ENCODE measurements at places on chromosomes 12 and 14.

DNA sequence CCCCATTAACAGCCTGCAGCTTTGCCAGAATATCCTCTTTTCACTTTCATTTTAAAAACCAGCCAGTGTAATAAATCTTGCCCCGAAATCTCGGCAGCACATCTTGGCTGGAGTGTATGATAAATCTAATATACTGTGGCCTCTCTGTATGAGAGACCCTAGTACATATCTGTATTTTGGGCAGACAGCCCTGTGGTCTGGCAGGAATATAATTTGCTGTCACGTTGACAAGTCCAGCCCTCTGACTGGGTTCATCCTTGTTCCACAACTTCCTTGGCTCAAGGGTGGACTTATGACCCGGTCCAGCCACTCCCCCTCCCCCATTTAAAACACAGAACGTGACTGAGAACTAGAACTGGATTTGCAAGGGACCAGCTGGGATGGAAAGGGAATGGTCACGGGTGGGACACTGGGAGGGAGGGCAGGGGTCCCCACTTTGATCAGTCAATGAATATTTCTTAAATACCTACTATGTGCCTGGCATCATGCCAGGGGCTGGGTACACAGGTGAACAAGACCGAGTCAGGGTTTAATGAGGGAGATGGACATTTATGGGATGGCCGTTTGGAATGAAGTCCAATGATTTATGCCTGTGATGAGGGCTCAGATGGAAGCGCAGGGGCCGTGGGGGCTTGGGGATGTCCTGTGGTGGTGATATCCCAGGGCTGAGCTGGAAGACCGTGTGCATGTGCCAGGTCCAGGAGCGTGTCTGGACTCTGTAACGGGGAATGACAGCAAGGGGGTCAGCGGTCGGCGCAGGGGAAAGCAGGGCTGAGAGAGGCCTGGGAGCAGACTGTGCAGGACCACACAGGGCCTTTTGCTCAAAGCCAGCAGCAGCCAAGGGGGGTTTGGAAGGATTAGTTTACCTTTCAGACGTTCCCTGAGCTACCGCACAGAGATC is 190.5 kb downstream of the PHETA1 start:
- DNase-seq: no peak

DNA sequence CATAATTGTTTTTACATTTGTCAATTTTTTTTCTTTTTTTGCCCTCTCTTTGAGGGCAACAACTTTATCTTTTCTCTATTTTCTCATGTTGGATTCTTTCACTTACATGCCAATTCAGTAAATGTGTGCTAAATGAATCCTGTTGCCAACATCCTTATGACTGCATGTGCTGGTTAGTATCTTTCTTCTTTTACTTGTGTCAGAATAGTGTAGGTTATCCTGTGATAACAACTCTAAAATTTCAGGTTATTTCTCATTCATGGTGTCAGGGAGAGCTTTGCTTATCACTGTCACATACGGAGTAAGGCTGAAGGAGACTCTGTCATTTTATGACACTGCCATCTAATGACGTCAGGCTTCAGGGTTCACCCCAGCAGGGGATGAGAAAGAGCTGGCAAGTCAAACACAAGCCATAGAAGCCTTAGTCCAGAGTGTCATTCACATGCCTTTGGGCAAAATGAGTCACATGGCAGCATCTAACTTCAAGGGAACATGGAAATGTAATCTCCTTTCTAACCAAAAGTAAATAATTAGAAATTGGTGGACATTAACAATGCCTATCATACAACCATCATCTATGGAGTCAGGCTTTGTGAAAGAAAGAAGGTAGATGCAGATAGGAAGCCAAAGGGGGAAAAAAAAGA is 242.5 kb upstream of the ATP2B1 start:
- DNase-seq: peak; percentile 48

DNA sequence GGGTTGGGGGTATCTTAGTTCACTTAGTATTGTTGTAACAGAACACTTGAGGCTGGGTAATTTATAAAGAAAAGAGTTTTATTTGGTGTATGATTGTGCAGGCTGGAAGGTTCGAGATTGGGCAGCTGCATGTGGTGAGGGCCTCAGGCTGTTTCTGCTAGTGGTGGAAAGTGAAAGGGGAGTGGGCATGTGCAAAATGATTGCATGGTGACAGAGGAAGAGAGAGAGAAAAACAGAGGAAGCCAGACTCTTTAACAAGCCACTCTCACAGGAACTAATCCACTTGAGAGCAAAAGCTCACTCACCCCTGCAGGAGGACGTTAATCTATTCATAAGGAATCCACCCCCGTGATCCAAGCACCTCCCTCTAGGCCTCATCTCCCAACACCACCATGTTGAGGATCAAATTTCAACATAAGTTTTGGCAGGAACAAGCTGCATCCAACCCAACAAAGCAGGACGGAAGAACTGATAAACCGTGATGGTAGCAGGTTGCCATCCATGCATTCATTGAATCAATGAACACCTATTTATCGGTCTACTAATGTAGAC is 165.0 kb upstream of the GZMB start:
- peak; percentile 62 for DNase-seq

GRCh38 chr12:18171571-18171970 is 81.6 kb upstream of the RERGL start:
- DNase-seq: no peak

DNA sequence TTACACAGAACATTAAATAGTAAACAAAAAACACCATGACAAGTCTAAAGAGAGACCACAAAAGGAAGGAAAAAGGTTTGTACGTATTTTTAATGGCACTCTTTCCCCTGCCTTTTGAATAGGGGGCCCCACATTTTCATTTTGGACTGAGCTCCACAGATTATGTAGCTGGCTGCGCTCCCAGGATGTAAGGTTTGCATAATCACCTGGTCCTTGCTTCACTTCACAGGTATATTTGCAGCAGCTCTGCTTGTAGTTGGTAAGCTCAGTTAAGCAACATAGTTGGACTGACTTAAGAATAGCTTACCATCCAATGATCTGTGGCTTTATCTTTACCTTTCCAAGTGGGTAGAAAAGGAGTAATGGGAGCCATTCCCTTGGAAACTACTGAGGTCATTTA is 454.7 kb downstream of the APAF1 start:
- DNase-seq: no peak

DNA sequence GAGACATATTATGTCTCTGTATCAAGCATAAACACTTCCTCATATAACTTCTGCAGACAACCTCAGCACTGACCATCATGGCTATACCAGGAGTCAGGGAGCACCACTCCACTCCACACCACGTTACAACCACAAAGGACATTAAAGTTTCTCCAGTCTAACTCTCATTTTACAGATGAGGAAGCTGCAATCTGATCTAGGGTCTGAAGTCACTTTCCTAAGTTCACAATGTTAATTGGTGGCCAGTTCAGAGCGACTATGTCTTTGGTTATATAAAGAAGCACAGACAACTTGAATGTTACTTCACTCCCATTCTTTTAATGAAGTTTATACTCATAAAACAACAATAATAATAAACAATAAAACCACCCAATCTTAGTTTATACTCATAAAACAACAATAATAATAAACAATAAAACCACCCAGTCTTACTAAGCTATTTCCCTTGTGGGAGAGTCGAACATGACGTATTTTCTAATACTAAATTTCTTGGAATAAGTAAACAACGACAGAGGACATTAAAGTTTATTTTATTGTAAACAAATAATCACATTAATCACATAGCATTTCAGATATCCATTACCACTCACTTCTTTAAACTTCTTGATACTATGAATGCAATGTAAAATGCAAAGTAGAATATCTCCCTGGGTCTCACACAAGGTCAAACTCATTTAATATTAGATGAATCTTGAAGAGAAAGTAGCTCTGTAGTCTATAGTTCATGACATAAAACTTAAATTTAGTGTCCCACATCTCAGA is 72.4 kb upstream of the SSTR1 start:
- no peak for DNase-seq

DNA sequence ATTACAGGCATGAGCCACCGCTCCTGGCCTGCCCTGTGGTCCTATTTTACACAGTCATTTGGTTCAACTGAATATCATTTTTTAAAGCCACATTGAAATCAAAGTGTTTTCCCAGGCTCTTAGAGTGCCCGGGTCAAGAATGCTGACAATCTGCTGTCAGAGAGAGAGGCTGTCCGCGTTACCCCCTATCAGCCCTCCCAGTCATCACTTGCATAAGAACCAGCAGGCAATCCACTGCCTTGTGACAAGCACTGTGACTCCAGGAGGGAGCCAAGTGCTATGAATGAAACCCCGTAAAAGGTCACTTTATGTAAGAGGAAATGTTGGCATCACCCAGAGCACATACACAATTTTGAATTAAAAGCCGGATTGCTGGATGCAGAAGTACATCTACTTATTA is 13.5 kb downstream of the PHLDA1 start:
- peak; percentile 28 for DNase-seq

GRCh38 chr12:19517583-19517982 is 78.3 kb downstream of the AEBP2 start:
- no peak for DNase-seq

GRCh38 chr12:70892593-70892992 is 27.9 kb downstream of the PTPRR start:
- no peak for DNase-seq

DNA sequence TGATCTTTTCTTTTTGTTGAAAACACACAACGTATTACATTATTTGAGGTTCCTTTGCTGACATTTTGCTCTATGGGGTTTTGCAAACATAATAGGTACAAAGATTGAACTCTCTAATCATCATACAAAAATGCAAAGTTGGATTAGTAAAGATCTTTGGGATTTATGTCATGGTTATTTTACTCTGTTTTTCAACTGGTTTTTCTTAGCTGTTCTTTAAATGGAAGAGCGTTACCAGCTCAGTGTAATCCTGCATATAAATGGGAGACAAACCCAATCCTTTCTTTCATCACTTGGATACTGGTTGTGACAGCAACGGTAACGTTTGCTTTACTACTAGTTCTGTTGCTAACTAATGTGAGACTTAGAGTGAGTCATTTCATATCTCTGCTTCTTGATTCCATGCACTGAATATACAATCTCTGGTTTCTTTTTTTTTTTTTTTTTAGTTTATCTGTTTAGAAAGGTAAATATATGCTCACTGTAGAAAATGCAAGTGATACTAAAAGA is 104.9 kb upstream of the NOVA1 start:
- DNase-seq: no peak

- no peak for DNase-seq
Observed at GRCh38 chr12:53258541-53259539, 9.3 kb upstream of the ESPL1 start.

- no peak for DNase-seq
Observed at GRCh38 chr12:4267704-4268328, 5.7 kb upstream of the CCND2 start.

- DNase-seq: no peak
Observed at GRCh38 chr14:96207686-96208085, 3.0 kb downstream of the BDKRB2 start.

GRCh38 chr12:123364532-123365024 is at the start of gene SBNO1:
Gene SBNO1 (minus strand): TSS chr12:123364847. CDS start chr12:123350441, 14,406 bp downstream.
- peak; percentile 94 for DNase-seq

DNA sequence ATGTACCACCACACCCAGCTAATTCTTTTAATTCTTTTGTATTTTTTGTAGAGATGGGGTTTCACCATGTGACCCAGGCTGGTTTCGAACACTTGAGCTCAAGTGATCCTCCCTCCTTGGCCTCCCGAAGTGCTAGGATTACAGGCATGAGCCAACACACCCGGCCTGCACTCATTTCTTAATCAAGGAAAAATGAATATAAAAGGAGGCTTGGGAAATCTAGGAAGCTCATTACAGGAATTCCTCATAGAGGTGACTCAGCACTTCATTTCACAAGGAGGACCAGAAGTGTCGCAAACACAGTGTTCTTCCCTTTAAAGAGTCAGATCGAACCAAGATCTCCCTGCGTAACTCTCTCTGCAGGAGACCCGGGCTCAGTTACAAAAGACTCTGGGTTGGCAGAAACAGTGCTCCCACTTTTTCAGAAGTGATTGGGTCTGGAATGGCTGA is 30.3 kb downstream of the NFKBIA start:
- peak; percentile 86 for DNase-seq

DNA sequence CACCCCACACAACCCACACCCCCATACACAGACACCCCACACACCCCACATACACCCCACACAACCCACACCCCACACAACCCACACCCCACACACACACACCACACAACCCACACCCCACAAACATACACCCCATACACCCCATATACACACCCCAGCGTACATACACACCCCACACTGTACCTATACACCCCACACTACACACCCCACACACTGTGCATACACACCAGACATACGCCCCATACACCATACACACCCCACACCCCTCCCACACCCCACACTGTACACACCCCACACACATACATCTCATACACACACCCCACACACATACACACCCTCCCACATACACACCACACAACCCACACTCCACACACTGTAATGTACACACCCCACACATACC is 80.2 kb downstream of the NOC4L start:
- DNase-seq: no peak

DNA sequence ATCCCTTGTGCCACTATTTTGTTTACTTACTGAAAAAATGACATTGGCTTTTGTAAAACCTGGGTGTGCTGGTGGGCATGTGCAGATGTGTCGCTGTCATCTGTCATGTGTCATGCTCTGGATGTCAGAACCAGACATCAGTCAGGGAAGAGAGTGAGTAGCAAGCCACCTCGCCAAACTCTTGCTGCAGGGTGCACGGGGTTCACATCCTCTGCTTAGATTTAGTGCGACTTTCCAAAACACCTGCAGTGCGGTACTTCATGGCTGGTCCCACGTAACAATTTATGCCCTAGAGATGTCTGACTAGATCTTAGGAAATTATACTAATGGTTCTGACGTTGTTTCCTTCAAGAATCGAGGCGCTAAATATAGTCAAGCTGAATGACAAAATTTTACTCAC is 106.7 kb downstream of the CRADD start:
- DNase-seq: no peak

DNA sequence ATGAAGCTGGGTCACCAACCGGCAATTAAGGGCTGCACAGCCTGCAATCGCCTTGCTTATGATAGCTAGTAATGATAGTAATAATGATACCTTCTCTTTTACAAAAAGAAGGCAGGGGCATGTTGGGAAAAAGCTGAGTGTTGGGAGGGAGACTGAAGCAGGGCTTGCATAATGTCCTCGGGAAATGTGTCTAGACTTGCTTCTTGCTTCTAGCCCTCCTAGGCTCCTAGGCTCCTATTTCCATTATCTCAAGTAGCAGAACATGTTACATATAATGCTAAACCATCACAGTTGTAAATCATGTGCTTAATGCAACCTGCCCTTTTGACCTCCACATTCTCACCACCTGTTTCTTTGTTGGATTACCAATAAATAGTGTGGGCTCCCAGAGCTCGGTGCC is 18.7 kb downstream of the RERGL start:
- DNase-seq: no peak
